ENCODE measurements at places on chromosomes 5 and 9. TPM values are rescaled to one million over a fixed set of nuclear protein-coding genes. Genes with fewer than 3 reads are reported as not detected.

The SPATA31D4 gene
- not detected for total RNA-seq

The CTXN3 gene
- total RNA-seq = not detected

The GHR gene
- total RNA-seq = 1.9 TPM

DNA sequence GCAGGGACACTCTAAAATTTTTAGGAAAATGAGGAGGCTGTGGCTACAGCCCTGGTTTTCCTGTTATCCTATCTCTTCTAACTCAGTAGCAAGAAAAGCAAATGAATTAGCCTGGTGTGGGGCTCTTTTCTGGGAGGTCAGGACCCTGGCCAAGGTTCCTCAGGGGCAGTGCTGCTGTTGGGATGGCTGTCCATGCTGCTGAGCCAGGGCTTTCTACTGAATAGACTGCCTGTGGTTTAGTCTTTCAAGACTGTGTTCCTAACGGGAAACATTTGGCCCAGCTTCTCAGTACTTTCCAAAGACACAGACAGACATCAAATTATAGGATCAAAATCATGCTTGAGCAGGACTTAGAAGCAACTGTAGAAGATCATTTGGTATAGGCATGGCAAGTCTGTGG is 18.1 kb downstream of the TNC start:
- H3K36me3 ChIP-seq = no peaks in the 10 kb centered on the region
- H3K27ac ChIP-seq = no peak overlapping the region
- H3K27me3 ChIP-seq = no peaks in the 10 kb centered on the region
- no peak for DNase-seq

The SPATA9 gene
- total RNA-seq = not detected
